ENCODE measurements at places on chromosomes 4 and X.

DNA sequence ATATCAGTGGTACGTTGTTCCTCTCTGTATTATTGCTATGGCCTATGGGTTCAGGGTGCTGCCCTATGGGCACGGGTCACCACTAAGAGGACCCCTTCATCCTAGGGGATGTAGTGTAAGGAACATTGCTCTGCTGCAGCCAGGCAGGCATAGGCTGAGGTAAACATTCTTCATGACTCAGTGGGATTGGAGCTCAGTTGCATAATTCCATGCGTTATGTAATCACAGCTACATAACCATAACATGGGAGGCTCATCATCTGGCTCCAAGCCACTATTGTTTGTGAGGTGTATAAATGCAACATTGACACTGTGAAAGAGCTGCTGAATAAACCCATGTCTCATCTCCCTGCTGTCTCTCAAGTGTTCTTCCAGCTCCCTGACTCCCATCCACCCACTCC, 375.2 kb downstream of the MAGEE1 start:
- DNase-seq: no peak

GRCh38 chr4:17962171-17962570, 59.4 kb downstream of the LCORL start:
- no peak for DNase-seq

- DNase-seq: no peak
Measured at GRCh38 chr4:40557736-40558135, 71.9 kb downstream of the RBM47 start.

- no peak for DNase-seq
Measured at GRCh38 chr4:154472858-154473257, 18.7 kb downstream of the DCHS2 start.

- no peak for DNase-seq
Measured at GRCh38 chrX:115138040-115138439, 51.2 kb upstream of the RBMXL3 start.

DNA sequence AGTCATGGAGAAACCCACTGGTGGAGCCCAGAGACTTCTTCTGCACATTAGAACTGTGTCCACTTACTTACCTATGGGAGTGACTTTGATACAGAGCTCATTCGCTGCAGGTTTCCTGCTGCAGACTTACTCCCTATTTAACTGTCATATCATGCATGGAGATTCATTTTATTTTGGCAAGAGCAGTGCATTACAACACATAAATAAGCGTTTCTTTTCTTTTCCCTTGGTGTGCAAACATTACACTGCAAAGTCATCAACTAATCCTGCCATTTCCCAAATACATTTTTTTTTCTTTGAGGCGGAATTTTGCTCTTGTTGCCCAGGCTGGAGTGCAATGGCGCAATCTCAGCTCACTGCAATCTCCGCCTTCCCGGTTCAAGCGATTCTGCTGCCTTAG, 230.9 kb upstream of the SFRP2 start:
- no peak for DNase-seq

GRCh38 chrX:70398899-70399298, 24.2 kb upstream of the GDPD2 start:
- no peak for DNase-seq

Measured in GDM1 (cell line).